ENCODE measurements at places on chromosomes 7 and 10.

DNA sequence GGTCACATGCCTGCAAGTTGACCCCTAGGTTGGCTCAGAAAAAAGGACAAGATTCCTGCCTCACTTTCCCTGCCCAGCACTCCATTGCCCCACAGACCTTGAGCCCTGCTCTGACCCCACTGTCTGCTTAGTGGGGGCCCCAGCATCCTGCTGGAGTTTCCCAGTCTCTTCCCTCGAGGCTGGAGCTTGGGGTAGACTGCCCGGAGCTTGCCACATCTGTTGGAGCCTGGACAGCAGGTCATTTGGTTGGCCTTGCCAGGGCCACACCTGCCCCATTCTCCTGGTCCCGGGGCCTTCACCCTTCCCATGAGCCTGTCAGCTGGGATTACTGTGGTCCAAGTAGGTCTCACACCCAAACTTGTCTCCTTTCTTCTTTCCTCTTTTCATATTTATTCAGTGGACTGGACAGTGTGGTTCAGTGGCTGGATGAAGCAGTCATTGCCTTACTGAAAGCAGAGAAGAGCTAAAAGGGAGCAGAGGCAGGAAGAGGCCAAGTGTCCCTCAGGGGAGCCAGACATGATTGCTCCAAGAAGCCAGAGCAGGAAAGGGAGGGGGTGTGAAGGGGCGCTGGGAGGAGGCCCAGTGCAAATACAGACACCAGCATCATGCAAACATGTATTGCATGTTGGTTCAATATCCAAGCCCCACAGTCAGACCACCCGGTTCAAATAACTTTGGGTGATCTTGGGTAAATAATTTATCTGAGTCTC lies 56.2 kb upstream of the CACUL1 start:
- DNase-seq: no peak

- DNase-seq: no peak
These were observed 173.2 kb downstream of the ZNF438 start for GRCh38 chr10:30858499-30858898.

- DNase-seq: no peak
These were observed 450.1 kb upstream of the MKI67 start for GRCh38 chr10:128576336-128576735.

GRCh38 chr10:17562614-17563013 lies 54.6 kb downstream of the HACD1 start:
- DNase-seq: no peak

DNA sequence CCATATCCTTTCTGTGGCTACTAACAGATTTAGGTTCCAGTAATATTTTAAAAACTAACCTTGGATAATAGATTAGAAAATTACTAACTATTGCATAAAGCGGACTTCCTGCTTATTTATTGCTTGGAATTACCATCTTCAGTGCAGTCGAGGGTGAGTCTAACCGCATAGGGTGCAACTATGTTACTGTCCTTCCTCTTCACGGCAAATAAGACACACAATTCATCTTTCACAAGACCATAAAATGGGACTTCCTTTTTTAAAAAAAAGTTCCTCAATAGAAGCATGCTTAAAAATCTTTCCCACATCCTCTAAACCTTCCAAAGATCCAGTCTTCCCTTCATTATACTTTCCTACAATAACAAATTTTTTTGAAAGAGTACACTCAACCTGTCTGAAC lies 2.1 kb downstream of the SLC25A40 start:
- no peak for DNase-seq

GRCh38 chr10:110059925-110060324 lies 52.1 kb downstream of the ADD3 start:
- no peak for DNase-seq

DNA sequence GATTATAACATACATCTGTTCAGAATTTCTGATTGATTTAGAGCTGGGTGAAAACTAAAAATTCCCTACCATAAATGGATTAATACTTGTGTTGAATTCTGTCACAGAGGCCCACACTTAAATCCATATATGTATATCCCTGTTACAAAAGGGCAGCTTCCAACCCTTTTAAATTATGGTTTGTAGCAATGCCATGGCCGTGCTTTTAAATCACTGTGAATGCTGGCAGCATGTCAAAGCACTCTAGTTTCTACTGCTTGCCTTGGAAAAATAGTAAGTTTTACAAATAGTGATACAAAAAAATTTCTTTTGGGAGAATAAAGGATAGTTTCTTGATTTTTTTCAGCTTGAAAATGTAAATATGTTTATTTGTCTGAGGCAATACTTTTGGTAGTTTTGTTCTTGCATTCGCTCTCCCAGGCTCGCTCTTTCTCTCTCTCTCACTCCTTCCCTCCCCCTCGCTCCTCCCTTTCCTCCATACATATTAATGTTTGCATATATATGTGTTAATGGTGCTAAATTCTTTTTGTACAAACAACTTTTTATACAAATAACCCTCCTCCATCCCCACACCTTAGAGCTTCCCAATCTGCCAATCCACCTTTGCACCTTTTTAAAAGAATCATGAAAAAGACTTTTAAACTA lies 29.8 kb downstream of the TES start:
- no peak for DNase-seq

GRCh38 chr7:12162415-12163113 lies 48.5 kb upstream of the TMEM106B start:
- no peak for DNase-seq

GRCh38 chr10:99695761-99696160 lies 36.2 kb downstream of the COX15 start:
- no peak for DNase-seq

- peak; percentile 76 for DNase-seq
These were observed 10.5 kb upstream of the MTPAP start for GRCh38 chr10:30359373-30360206.

DNA sequence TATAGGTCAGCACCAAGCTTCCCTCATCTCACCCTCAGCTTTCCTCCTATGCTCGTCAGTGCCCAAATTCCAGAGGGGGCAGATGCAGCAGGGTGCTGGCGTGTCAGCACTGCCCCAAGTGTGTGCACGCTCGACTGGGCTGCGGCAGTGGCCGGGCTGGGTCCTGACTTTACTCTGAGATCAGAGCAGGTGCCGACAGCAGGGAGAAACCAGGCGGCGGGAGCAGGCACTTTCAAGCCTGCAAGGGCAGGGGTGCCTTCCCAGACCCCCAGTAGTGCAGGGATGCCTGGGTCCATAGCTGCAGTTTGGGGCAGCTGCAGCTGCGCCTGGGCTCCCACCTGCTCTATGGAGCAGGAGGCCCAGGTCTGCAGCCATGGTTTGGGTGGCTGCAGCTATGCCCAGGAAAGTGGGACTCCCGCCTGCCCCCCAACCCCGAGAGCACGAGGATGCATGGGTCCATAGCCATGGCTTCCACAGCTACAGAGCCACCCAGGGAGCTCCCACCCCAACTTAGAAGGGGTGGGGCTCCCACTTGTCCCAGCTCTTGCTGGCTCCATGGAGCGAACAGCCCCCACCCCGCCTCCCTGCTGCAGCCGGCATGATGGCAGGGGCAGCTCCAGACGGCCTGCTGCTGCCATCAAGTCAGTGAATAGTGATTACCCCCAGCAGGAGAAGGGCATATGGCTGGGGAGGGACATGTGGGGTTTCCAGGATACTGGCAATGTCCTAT lies 199.2 kb upstream of the KMT2E start:
- DNase-seq: no peak

GRCh38 chr7:116153050-116153449 lies 57.3 kb upstream of the TES start:
- DNase-seq: no peak

GRCh38 chr10:35707642-35708425 lies 65.7 kb upstream of the FZD8 start:
- DNase-seq: no peak

- no peak for DNase-seq
These were observed 51.1 kb downstream of the PRF1 start for GRCh38 chr10:70551466-70551865.

- no peak for DNase-seq
These were observed 45.5 kb downstream of the ABCC2 start for GRCh38 chr10:99827936-99828335.

DNA sequence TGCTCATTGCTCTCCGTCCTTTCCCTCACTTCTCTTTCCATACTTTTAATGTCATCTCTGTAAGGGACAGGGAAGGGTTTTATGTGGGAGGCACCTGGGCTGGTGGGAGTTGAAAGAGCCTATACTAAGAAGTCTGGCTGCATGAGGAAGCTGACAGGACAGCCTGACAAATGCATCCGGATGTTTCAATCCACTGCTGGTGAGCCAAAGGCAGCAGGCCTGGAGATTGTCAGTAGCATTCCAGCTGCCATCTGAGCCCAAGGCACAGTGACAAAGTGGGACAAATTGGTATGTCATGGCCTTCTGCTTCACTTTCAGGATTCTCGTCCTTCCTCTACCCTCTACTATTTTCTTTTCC lies 218.4 kb downstream of the STK31 start:
- no peak for DNase-seq

- no peak for DNase-seq
These were observed 807.7 kb upstream of the ZWINT start for GRCh38 chr10:57168611-57169240.

- DNase-seq: no peak
These were observed 130.6 kb downstream of the SH3PXD2A start for GRCh38 chr10:103724771-103725170.

DNA sequence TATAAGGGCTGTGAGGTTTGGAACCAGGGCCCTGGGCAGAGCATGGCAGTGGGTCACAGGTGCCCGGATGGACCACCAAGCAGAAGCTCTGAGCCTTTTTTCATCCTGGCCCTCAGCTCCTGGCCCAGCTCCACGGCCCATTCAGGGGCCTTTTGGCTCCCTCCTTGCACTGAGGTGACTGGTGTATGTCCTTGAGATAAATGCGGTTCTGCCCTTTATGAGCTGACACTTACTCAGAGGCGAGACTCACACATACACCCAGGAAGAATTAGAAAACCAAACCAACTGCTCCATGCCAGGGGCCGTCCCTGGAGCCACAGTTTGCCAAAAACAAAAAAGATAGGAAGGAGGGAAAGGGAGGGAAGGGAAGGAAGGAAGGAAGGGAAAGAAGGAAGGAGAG lies 49.7 kb downstream of the CUZD1 start:
- DNase-seq: no peak

DNA sequence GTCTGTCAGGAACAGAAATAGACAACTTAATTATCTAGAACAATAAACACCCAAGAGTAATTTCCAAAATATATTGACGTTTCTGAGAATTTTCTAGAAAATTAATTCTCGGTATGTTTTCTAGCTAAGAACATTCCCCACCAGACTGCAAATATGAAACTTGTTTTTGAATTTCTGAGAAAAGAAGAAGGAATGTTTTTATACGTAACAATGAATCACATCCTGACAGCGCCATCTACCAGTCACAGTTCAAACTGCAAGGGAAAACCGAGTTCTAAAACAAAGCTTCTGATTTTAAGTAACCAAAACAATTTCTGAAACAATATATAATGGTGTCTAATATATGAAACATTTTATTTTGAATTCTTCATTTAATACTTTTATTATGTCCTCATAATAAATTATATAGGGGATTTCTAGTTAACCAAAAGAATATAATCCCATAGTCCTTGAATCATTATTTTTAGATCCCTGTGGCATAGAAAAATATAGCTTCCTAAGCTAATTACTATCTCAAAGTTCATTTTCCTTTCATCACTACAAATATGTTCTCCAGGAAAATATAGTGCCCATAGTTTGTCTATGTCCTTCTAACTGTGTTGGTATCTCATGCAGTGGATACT lies 34.5 kb upstream of the MEOX2 start:
- peak; percentile 47 for DNase-seq

DNA sequence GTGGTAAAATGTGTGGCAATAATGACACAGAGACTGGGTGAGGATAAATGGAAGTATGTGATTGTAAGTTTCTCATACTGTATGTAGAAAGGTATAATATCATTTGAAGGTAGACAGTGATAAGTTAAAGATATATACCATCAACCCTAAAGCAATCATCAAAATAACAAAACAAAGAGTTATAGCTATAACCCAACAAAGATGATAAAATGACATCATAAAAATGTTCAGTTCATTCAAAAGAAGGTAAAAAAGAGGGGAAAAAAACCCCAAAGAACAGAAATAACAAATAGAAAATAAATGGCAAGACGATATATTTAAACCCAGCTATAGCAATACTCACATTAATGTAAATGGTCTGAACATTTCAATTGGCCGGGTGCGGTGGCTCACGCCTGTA lies 17.4 kb upstream of the TCF7L2 start:
- DNase-seq: no peak

- DNase-seq: no peak
These were observed 61.1 kb downstream of the WDFY4 start for GRCh38 chr10:48745662-48746245.

GRCh38 chr7:76191783-76192240 lies 9.9 kb upstream of the SRRM3 start:
- DNase-seq: peak; percentile 39

GRCh38 chr10:27457966-27458365 lies 46.1 kb upstream of the RAB18 start:
- no peak for DNase-seq

DNA sequence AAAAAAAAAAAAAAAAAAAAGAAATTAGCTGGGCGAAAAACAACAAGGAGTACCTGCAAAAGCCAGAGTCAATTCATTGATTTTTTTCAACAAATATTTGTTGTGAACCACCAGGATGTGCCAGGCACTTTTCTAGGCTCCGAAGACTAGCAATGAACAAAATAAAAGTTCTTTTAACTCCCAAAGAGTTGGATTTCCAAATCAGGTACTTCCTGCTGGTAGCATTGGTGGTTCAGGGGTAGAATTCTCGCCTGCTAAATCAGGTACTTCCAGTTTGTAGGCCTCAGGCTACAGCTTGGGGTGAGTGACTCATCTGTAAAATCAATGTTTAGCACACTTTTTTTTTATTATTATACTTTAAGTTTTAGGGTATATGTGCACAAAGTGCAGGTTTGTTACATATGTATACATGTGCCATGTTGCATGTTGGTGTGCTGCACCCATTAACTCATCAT lies 10.9 kb downstream of the PPA1 start:
- DNase-seq: no peak

DNA sequence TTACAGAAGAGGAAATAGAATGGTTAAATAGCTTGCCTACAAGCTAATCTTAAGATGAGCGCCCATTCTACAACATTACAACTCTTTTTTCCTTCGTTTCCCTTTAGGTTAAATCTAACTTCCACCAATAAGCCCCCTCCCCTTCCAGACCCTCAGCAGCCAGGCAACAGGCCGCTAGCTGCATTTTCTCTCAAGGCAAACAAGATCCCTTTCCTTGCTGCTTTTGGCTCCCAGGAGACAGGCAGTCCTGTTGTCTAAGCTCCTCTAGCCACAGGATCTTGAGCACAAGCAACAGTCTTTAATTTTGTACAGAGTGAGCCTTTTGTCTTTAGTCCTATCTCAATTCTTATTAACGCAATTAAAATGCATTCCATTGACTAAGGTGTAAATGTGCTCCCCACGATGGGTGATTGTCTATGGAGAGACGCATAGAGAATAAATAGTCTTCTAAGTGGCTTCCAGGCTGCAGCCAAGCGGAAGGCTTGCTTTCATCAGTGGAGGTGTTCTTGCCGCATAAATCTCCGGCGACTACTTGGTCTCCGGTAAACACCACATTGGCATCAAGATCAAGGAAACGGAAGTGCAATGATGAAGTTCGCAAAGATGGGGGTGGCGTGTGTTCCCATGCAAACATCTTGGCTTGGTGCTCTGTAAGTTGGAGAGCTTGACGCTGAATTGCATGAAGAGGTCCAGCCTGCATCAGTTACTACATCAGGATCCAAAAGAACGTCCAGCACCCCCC lies 181.9 kb upstream of the LYZL2 start:
- no peak for DNase-seq

Data from RPMI8226 (cell line).